ENCODE measurements at places on chromosomes 1 and 21. TPM values are rescaled to one million over a fixed set of nuclear protein-coding genes. Genes with fewer than 3 reads are reported as not detected.
A peak's percentile ranks its signal among the peaks of the same experiment; 100 is the strongest.

DNA sequence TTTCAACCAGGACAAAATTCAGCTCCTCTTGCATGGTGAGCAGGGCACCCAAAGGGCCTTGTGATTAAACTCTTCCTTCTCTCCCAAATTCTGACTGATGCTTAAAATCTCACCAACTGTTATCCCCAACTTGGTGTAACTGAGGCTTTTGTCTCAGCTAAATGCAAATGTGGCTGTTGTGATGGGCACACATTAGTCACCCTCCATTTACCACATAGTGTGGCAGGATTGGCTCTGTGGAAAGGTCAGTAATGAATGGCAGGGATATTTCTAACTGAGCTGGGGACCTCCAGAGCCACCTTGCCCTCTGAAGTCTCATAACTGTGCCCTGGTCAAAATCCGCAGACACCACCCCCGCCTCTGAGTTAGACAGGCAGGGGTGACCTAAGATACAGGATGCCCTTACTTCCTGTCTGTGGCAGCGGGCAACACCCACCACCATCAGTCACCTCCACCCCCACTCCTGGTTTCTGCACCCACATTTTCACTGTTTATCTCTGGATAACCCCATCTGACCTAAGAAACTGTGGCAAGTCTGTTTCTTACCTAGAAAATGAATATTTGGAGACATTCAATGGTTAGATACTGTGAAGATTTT lies 25.4 kb upstream of the RGS16 start:
- DNase-seq = no peak

GRCh38 chr1:23960291-23961020 lies 828 bp downstream of the PNRC2 start:
- DNase-seq = peak; percentile 30

DNA sequence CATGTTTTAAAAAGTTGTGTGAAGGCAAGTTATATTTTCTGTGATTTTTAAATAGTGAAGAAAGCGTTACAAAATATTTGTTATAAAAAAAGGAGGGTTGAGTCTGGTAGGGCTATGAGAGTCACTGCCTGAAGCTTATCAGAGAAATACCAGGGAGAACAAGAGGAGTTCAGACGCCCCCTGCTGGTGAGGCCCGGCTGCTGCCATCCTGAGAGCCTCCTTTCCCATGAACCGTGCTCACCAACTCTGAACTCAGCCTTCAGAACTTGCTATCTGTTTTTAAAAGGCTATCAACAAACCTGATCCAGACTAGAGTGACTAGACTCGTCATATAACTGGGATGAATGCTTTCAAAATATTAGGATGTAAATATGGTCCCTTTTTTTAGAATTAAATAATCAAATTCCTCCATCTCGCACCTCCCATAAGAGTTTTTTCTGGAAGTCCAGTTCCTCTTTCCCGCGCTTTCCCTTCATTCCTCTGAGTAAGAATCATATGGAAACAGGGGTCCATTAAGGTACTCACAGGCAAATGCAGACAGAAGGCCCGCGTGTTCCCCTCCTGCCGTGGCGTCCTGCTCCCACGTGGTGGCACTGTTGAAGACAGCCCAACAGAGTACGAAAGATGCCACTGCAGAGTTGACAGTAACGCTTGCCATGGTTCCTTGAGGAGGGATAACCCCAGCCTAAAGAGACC lies 26.2 kb upstream of the SPATA6 start:
- DNase-seq = peak; percentile 70

DNA sequence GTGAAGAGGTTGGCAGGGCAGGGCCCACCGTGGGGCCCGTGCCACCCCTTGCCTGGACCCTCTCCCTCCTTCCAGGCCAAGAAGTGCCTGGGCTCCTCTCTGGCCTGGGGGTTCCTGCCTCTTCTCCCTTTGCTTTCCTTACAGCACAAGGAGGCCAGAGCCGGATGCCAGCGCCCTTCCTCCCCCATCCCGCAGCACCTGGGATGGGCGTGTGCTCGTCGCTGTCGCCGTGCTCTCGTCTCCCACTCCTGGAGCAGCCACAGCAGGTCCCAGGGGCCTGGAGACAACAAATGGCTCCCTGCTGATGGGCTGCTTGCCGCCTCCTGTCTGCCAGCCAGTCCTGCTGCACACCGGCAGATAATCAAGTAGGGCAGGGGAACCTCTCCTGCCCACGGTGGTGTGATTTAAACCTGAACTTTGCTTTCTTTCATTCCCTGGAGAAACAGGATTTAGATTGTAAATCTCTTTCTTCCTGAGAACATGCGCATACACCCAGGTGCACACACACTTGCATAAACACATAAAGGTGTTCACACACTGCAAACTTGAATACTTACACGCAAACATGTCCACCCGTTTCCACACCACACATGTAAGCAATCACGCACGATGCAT lies 50.8 kb upstream of the POU3F1 start:
- no peak for DNase-seq

DNA sequence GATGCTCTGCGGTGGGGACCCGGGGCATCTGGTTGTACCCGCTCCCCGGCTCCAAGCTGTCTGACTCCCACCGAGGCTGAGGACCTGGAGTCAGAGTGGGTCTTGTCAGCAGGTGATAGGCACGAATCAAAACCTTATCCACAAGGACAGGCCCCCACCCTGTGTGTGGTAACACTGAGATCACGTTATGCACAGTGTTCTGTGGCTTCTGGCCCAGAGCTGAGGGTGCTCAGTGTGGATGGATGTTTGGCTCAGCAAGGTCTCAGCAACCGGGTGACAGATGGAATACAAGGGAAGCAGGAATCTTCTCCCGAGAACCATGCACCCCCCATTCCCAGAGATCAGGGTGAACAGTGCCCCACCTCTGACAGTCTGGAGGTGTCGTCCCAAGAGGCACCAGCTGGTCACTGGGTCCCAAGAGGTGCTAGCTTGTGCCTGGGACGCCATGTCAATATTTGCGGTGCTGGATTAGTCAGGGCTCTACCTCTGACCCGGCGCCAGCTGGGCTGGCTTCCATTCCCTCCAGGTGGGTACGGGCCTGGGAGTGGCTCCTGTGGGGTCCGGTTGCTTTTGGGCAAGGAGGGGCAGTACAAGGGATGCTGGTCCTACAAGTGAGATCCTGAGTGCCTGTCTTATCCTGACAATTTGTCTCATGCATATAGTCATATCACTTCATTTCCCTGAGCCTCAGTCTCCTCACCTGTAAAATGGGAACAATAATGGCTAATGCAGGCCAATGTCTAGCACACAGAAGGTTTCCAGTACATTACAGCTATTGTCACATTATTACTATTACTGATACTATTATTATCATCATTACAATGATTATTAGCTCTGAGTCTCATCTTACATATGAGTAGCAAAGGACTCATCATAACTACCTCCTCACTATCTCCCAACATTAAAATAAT lies 957 bp downstream of the CAPN9 start:
- DNase-seq = no peak

- no peak for DNase-seq
These were observed 3.8 kb downstream of the C1orf35 start for GRCh38 chr1:228099331-228099732.

DNA sequence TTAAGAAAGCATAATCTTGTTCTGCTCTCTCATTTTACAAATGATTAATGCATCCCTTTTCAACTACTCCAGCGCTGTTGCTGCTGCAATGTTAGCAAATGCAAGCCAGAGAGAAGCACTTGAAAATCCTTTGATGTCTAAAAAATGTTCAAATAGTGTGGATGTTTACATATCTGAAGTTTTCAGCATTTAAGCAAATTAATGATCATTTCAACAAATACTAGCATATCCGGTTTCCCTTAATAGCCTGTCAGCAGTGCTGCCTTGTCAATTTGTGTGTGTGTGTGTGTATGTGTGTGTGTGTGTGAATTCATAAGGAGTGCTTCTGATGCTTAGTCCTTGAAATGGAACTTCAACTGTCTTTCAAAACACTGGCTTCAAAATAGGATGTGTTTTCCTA lies 48.1 kb upstream of the WNT2B start:
- DNase-seq = peak; percentile 47

GRCh38 chr21:37060296-37060695 lies 12.6 kb downstream of the PIGP start:
- DNase-seq = peak; percentile 98

- no peak for DNase-seq
These were observed 21.2 kb downstream of the IQGAP3 start for GRCh38 chr1:156551066-156551643.

GRCh38 chr1:155964193-155964592 lies 14.2 kb downstream of the ARHGEF2 start:
- no peak for DNase-seq

DNA sequence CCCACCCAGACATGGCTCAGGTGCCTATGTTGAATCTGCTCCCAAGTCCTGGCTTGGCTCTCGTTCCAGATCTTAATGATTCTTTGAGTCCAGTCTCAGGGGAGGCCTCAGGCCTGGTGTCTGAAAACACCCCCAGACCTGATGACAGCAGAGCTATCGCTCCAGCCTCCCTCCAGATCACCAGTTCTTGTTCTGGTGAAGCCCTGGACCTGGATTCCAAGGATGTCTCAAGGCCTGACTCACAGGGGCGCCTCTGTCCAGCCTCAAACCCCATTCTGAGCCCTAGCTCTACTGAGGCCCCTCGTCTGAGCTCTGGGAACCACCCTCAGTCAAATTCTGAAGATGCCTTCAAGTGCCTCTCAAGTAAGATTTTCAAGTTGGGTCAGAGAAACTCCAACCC lies 11.4 kb downstream of the MROH7 start:
- peak; percentile 13 for DNase-seq

- DNase-seq = no peak
These were observed 686.9 kb downstream of the LRRIQ3 start for GRCh38 chr1:73511038-73511437.

GRCh38 chr1:115188680-115189395 lies 99.5 kb upstream of the TSPAN2 start:
- no peak for DNase-seq

- DNase-seq = peak; percentile 23
These were observed 36.7 kb downstream of the ERI3 start for GRCh38 chr1:44318097-44319088.

- peak; percentile 47 for DNase-seq
These were observed 69.5 kb downstream of the LHX8 start for GRCh38 chr1:75203415-75204277.

GRCh38 chr1:203593723-203594122 lies 32.9 kb upstream of the ATP2B4 start:
- DNase-seq = peak; percentile 72

DNA sequence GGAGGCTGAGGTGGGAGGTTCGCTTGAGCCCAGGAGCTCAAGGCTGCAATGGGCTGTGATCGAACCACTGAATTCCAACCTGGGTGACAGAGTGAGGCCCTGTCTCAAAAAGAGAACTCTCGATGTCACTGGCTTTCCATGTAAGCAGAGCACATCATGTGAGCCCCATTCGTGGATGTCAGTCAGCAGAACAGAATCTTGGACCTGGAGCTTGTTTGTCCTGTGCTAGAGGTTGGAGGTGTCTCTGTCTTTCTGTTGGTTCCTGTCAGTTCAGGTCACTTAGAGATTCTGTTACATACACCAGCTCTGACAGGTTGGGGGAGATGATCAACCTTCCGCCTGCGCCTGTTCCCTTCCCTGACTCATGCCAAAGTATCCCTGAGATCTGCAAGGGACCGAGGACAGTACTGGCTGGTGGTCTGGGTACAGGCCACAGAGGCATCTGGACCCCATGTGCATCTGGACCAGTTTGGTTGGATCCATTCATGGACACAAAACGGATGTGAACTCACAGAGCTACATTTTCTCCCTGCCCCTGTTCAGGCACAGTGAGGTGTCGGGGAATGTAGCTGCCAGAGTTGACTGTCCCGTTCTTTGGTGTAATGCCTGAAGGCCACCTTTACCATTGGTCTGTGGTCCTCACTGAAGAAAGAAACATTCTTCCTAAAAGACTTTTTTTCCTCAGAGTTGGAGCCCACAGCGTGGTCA lies 10.0 kb downstream of the ARF1 start:
- DNase-seq = no peak

DNA sequence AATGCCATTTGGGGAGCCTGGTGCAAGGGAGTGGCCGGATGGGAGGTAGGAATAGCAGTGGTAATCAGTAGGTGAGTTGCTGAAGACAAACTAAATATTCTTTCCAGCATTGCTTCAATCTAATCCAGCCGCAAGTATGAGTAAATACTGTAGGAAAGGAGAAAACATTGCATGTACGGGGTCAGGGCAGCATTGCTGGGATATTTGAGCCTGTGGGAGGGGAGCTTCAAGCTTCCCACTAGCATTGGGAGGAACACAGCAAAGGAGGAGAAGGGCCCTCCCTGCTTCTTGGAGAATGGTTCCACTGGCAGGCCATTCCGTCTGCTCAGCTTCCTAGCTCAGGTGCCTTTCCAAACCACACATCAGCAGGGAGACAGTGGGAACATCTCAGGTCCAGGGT lies 15.2 kb downstream of the CAPN2 start:
- peak; percentile 75 for DNase-seq

DNA sequence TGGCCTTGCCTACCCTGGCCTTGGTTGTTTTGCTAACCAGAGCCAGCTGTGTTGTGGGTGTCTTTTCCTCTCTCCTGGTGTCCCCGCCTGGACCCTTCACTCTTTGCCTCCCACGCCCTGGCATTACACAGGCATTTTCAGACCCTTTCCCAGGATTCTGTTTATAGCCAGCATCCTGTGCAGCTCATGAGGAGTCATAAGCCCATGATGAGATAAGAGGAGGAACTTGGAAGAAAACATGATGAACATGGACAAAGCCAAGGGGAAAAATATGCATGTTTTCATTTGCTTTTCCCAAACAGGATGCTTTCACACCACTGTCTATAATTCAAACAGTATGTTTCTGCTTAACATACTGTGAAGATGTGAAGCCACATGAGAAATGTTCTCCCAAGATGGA lies 18.7 kb upstream of the WARS2 start:
- peak; percentile 81 for DNase-seq

DNA sequence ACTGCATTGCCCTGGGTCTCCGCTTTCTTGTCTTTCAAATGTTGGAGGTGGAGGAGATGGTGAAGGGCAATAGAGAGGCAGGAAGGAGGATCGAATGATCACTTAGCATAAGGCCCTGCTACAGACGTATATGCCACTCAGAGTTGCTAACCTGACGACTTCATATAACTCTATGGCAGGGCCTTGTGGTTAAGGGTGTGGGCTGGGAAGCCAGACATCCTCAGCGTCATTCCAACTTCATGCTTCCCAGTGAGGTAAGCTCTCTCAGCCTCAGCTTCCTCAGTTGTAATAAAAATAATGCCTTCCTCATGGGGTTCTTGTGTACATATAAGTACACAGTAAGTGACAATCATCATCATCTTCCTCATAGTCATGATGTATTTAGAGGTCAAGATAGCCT lies 54.6 kb downstream of the CASQ2 start:
- DNase-seq = no peak

Gene FAM3B
- total RNA-seq = not detected

Gene ADARB1
- total RNA-seq = 39.8 TPM

Gene GBP6
- total RNA-seq = not detected

Gene ITGB2
- total RNA-seq = not detected

Gene SAMD13
- 0.56 TPM for total RNA-seq

Gene ILDR2
- total RNA-seq = under 0.01 TPM

Gene RUNX1
- total RNA-seq = 56.5 TPM

Gene FAM43B
- not detected for total RNA-seq

Gene SYT14
- total RNA-seq = 1.4 TPM

Data from IMR-90 (cell line).